Ammon's horn (tissue), 1 donor: ENCODE measurements at places on chromosomes 4 and X.

DNA sequence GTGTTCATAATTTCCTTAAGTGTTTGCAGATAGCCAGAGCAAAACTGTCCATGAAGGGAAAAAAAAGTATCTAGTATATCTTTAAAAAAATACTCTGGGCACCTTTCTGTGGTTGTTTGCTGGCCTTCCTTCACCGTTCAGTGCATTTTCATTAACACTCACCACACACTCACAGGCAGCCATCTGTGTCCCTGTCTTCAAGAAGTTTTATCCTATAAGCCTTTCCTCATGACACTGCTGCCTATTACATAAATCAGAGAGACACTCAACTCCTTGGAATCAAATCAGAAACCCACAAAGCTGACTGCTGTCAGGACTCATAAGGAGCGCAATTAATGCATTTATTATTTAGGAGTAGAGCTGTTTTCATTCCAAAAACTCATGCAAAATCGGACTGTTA lies 1720.2 kb downstream of the PCDH7 start:
- DNase-seq, result no peak

DNA sequence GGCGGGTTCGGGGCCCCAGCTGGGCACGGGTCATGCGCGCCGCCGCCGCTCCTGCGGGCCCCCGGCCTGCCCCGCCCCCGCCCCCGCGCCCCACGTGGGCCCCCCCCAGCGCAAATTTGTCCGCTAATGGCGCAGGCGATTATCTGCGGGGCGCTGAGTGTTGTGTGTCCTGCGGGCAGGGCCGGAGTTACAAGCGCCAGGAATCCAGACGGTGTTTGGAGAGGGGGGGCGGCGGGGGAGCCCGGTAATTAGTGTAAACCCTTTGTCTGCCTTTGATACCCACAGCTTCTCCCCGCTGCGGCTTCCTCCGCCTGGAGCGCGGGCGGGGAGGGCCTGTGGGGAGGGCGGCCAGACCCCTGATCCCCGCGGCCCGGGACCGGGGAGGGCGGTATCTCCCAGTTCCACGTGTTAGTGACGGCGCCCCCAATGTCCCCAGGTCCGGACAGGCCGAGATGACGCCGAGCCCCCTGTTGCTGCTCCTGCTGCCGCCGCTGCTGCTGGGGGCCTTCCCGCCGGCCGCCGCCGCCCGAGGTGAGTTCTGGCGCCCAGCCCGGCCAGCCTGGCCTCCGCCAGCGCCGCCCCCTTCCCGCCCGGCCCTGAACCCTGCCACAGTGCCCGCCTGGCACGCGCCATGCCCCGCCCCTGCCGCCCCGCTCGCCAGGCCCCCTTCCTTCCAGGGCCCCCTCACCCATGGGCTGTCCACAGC lies 761 bp downstream of the FGFRL1 start:
- no peak for DNase-seq

DNA sequence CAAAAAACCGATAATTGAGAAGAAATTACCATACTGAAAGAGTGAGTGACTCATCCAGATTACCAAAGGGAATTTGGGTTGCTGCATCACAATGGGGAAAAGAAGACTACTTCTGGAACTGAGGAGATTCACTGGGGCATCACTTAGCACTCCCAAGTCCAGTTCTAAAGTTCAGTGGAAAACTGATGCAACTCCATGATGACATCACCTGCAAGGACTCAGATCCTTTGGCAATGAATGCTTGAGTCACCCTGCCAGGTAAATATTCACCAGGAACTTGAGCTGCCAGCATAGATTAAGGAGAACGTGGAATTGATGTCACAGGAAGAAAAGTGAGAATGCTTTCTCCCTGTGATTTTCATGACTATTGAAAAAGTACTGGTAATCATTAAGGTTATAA lies 32.0 kb upstream of the SMIM10L2A start:
- DNase-seq, result no peak

DNA sequence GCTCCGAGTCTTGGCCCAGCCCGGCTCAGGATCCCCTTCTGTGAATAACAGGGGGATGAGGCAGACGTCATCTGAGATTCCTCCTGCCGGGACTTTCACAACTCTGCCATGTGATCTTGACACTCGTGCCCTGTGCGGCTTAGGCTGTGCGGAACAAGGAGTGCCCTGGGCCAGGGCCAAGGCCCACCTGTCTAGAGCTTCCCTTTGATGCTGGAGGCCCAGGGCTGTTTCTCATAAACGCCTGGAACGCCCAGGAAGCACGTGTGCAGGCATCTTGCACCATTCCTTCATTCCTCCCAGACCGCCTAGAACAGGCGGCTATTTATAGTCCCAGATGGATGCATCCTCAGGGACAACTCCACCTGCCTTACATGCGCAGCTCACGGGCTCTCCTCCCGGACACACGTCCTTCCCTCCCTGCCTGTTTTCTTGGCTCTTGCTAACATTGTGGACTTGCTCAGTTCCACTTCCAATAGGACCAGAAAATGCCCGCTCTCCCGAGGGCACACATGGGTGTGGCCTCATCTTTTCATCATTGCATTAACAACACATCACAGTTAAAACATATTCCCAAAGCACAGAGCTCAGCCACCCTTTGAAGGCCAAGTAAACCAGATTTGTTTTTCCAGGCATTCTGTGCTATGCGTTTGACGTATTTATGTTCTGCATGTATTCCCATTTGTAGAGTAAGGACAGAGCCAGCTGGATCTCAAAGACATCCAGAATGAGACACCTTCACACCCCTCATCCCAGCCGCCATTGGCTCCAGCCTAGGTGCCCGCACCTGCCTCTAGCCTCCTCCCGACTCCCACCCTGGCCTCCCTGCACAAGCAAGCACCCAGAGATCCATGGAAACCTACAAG lies 57.2 kb downstream of the ABLIM2 start:
- DNase-seq, result no peak

DNA sequence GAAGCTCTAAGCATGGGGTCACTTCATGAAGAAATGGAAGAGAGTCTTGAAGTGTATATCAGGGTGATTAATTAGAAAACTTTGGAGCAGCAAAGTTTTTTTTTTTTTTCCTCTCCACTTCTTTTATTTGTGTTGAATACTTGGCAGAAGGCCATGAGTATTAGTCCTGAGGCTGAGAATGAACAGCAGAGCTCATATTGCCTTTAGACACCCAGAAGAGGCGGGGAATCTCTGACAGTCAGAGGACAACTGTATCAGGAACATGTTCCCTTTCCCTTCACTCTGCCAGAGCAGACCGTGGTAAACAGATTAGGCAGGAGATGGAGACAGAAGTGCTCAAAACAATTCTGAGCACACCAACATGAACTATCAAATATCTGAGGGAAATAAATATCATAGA lies 300.9 kb downstream of the FAM47A start:
- DNase-seq, result no peak

DNA sequence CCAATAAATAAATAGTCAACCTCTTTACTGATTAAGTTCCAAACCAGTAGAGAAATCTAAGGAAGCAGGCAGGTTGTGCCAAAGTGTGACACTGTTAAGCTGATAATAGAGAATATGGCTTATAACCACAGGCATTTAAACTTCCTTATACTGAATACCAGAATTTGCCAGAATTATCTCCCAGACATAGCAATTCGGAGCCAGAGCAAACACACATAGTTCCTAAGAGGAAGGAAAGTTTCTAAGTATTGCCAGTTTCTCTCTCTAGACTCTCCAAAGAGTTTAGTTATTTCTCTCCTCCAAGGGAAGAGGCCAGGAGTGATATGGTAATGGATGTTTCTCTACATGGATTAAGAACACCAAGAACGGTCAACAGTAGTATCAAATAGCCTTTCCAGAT lies 191.7 kb upstream of the CPEB2 start:
- no peak for DNase-seq

DNA sequence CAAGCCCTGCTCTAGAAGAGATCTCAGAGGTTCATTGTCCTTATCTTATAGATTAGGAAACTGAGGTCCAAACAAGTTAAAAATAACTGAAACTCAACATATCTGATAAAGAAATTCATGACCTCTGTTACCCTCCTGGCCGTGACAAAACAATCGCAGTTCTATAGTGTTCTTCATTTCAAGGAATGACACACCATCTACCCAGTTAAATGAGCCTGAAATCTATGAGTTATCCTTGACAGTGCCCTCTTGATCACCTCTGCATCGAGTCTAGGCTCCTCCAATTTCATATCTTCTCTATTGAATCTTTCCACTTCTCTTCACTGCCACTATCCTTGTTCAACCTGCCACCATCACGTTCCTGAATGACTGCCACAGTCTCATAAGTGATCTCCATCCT lies 325.3 kb upstream of the TEX13C start:
- DNase-seq, result no peak

DNA sequence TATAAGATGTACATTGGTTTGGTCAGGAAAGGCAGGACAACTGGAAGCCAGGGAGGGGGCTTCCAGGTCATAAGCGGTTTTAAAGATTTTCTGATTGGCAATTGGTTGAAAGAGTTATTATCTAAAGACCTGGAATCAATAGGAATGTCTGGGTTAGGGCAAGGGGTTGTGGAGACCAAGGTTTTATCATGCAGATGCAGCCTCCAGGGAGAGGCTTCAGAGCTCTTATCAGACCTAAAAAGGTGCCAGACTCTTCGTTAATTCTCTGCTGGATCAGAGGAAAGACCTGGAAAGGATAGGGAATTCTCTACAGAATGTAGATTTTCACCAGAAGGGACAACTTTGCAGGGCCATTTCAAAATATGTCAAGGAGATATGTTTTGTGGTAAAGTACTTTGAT lies 62.8 kb downstream of the BEX3 start:
- DNase-seq, result no peak

DNA sequence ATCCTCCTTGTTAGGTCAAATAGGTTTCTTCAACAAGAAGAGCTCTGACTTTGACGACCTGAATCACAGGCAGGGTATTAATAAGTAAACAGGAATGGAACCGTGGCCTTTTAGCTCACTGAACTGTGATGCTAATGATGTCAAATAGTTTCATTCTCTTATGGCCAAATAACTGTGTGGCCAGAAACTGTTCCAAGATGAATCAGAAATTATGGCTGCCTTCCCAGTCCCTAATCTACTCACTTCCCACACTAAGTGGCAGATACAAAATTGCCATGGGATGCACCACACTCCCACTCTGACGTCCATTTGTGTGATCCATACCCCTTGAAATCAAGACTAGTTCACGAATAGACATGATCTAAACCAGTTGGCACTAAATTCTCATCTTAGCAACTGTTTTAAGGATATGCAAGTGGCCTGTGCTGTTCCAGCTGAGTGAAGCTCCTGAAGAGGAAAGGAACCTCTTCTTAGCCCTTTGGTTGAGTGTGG lies 455.4 kb downstream of the IL15 start:
- DNase-seq, result no peak

DNA sequence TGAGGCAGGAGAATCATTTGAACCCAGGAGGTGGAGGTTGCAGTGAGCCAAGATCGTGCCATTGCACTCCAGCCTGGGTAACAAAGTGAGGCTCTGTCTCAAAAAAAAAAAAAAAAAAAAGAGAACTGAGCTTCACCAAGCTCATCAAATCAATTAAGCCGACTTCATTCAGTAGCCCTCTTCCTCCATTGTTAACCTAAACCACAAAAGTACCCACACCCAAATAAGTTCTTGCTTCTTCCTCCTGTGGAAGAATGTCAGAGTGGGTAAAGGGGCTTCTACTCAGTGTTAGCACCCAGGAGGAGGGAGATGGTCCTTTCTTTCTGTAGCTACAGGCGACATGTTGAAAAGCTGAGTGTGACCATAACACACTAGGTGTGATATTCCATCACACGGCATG lies 58.6 kb upstream of the CHRNA9 start:
- DNase-seq, result no peak

DNA sequence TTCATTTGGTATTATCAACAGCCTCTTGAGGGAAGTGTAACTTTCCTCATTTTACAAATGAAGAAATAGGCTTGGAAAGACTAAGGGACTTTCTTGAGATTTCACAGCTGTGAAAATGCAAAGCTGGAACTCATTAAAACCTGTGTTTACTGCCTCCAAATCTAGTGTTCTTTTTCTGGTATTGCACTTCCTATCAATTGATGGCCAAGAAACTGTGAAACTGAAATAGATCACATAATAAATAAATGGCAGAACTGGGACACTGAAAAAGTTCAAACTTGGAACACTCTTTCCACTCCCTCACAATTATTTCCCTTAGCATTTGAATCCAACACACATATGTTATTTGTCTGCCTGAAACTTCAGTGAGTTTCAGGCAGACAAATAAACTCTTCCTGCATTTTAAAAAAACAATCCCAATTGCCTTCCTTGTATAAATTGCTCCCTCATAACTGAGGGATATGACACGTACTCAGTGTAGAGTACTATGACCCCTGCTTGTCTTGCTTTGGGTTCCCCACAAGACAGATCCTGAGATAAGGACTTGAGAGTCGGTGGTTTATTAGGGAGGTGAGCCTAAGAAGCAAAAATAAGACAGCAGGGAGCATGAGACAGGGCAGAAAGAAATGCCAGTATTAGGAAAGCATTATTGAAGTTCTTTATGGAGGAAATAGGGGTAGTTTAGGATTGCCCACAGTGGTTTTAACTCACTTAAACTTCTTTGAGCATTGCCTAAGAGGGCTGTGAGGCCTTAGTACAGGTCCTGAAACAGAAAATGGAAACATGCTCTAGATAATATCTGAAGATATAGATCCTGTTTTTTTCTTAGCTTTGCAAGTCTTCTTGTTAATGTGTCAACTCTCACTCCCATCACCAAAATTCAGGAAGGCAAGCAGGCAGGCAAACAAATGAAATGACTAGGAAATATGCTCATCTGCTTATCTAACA lies 33.9 kb downstream of the RTL3 start:
- DNase-seq, result no peak
